Neural crest cell (in vitro differentiated cells): ENCODE measurements at places on chromosomes 1 and 21. TPM values are rescaled to one million over a fixed set of nuclear protein-coding genes. Genes with fewer than 3 reads are reported as not detected.

GRCh38 chr1:17359031-17359430 lies 13.0 kb upstream of the PADI6 start:
- no peak for DNase-seq

GRCh38 chr1:209342441-209343175 lies 240.9 kb upstream of the CAMK1G start:
- DNase-seq = no peak

- no peak for DNase-seq
These were observed 5.5 kb downstream of the C1QB start for GRCh38 chr1:22658385-22659163.

DNA sequence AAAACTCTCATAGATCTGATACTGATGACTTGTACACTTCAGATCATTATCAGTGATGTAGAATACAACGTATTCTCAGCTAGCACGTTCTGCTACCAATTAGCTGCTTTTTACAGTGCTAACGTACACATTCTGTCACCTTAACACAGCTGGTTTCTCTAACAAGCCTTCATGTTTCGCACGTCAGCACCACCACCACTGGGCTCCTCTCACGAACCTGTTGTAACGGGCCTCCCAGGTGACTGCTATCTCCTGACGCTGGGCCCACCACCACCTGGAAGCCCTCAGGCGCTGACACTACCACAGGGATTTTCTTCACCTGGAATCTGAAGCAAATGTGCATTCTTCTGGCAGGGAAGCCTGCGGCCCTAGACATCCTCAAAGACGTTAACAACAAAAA lies 19.8 kb downstream of the TOMM20 start:
- no peak for DNase-seq

TRPM2 gene
- not detected in 2 replicates for total RNA-seq

DNA sequence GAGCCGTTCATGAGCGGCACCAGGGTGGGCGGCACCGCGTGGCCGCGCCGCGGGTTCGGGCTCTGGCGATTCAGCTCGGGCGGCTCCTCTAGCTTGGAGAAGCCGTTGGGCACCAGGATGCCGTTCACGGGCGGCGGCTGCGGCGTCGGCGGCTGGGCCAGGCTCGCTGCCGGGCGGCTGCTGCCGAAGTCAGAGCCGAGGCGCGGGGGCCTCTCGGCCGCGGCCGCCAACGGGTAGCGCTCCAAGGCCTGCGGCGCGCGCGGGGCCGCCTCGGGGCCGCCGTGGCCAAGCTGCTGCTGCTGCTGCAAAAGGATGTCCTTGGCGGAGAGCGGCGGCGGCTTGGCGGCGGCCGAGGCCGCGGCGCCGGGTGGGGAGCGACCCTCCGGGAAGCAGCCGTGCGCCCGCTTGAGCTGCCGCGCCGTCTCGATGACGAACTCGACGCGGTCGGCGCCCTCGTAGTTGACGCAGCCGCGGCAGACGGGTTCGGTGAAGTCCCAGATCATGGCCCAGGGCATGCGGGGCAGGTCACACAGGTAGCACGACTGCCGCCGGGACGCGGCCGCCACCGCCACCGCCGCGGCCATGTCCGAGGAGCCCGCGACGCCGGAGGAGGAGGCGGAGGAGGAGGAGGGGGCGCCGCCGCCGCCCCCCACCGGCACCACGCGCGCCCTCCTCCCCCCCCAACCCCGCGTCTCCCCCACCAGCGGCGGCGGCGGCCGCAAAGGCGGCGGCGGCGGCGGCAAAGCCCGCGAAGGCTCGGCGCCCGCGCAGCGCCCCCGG lies 877 bp downstream of the IRF2BP2 start:
- no peak for DNase-seq

DNA sequence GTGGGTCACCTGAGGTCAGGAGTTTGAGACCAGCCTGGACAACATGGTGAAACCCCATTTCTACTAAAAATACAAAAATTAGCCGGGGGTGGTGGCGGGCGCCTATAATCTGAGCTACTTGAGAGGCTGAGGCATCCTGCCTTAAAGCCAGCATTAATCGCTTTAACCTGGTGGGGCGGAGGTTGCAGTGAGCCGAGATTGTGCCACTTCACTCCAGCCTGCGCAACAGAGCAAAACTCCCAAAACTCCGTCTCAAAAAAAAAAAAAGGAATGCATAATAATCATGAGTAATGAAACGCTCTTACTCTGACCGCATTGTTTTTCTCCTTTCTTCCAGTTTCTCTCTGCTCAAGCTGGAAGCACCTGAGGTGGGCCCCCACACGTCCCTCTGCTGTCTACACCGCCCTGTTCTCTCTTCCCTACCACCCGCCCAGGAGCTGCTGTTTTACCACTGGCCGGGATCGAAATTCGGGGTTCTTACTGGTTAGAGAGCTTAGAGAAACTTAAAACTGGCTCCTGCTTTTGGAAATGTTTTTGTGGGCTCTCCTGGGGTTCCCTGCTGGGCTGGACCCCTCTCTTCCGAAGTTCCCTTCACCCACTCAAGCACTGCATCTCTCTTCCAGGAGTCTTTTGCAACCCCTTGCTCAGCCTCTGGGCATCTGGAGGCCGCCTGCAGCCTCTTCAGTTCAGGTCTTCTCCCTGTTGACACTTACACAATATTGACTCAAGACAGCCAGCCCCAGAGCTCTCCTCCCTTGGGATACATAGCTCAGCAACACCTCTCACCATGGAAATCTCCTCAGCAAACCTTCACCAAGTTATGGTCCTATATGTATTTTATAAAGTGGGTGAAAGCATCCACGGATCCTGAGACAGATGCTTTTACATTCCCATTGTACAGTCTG lies 62.5 kb downstream of the FAM163A start:
- DNase-seq = no peak

DNA sequence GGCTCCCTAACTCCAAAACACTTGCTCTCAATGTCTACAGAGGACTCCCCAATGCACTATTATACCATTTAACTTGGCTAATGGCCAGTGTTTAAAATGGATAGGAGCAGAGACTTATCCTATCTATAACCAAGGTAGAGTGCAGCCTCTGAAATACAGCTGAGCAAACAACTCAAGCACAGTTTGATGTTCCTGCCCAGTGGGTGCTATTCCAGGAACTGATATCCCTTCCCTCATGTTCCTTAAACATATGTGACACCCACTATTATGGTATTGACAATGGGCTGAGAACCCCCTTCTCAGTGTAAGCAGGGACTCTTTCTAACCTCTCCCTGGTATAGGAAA lies 51.7 kb downstream of the SH3GLB1 start:
- DNase-seq = no peak

DIO1 gene
- total RNA-seq = not detected in 2 replicates

- no peak for DNase-seq
These were observed 18.0 kb downstream of the ZMYM1 start for GRCh38 chr1:35097224-35097623.

GRCh38 chr1:81238129-81238528 lies 562.6 kb upstream of the ADGRL2 start:
- no peak for DNase-seq

GRCh38 chr1:65458730-65459396 lies 38.4 kb downstream of the LEPR start:
- no peak for DNase-seq

- DNase-seq = no peak
These were observed 2.0 kb downstream of the KYAT3 start for GRCh38 chr1:88990426-88990825.

- no peak for DNase-seq
These were observed 39.0 kb upstream of the CASZ1 start for GRCh38 chr1:10835421-10835820.

DNA sequence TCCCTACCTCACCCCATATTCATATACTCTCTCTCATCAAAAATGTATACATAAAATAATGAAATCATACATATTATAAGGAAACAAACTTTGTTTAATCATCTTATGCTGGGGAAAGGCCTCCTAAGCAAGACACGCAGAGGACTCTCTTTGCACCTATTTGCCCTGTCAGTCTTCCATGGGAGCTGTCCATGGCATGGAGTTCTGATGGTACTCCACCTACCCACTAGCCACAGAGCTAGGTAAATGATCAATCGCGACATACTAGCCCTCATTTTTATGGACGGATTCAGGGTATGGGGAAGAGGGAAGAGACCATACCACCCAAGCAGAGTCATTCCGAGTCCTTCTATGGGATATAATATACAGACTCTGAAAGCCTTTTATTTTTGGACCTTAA lies 131.0 kb downstream of the CSMD2 start:
- DNase-seq = no peak

SPRR2E gene
- not detected in 2 replicates for total RNA-seq

SPRR2A gene
- total RNA-seq = not detected in 2 replicates

DNA sequence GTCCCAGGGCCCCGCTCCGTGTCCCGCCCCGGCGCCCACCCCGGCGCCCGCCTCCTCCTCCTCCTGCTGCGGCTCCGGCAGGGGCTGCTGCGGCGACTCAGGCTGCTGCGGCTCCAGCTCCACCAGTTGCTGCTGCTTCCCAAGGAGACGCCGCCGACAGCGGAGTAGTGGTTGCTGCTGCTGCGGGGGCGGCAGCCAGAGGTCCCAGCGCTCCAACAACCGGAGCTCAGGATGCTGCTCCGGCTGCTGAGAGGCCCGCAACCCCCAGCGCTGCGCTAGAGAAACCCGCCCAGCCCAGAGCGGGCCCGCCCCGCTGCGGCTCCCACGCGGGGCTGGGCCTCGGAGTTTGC lies 1.1 kb downstream of the CRCT1 start:
- no peak for DNase-seq

DNA sequence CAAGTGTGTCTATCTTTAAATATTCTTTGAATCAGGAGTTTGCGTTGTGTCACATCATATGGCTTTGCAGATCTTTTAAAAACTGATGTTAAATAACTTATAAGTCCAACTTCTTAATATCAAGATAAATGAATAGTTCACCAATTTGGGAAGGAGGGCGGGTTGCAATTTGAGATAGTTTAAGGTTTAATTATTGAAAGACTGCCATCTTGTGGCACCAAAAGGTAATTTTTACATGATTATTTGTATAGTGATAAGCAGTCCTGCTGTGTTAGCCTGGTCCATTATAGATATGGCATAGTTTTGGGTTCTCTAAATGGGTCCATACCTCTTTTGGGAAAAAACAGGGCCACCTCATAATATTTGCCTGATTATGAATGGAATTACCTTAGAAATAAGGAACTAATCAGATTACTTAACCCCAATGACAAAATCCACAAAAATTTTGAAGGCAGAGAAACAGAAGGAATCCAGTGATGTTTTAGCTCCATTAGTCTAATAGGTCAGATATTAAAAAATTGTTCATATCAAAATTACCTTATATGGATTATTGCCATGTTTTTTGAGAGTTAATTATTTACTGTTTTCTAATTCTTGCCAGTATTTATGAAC lies 64.3 kb downstream of the PRKAA2 start:
- DNase-seq = no peak

DNA sequence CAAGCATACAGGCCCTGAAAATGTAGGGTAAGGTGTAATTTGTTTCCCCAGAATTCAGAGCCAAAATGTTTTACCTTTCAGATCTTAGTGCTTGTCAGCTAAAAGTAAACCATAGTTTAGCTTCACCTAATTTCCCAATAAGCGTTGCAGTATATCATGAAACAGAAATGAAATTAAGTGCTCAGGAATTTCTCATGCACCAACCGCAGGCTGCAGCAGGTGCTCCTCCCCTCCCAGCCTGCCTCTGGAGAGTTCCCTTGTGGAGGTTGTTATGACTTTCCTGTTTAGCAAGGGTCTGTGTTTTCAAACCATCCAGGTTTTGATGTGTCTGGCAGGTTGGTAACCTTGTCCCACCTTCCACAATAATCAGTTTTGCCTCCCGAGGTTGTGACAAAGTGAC lies 118.5 kb downstream of the HLX start:
- no peak for DNase-seq

DNA sequence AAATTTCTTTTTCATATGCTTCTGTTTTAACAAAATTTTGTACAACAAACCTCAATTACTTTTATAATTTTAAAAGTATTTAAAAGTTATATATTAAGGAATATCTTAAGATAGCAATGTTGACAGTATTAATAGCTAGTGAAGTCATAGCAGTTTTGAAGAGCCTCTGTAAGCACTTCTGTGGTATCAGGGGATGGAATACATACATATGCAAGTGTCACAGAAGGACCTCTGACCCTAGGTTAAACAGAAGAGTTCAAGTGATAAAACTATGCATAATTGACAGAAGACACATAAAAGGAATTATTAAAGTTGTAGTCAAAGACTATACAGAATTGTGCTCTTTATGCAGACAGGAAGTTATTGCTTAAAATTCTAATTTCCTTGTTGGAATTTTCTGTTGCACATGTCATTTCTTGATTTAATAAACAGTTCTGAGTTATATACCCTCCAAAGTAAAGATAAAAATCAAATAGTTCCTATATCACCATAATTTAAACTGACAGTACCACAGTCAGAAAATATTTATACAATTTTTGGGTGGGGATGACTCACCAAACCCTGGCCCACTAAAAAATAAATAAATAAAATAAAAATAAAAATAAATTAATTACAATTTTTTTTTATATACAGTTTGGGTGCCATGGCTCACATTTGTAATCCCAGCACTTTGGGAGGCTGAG lies 27.1 kb downstream of the IPP start:
- DNase-seq = no peak

NBPF4 gene
- total RNA-seq = not detected in 2 replicates

ERVH48-1 gene
- not detected in 2 replicates for total RNA-seq

DNA sequence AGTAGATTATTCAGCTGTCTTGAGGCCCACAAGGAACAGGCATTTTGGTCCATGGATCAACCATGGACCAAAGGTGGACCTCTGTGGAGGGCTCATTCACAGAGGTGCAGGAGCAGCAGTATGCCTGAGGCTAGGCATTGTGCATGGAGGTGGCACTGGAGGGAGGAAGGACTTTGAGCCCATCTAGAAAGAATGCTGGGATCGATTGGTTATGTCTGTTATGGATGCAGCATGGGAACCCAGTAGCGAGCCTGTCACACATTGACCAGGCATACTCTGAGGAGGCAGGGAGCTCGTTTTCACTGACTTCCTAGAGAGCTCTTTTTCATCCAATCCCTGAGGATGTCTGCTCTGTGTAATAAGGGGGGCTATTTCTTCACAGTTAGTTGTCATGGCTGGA lies 75.5 kb downstream of the KCNN3 start:
- DNase-seq = no peak

MRPL39 gene
- total RNA-seq = 36.5 and 39.0 TPM in 2 replicates

- no peak for DNase-seq
These were observed 29.1 kb downstream of the SLC2A1 start for GRCh38 chr1:42929434-42930177.

GRCh38 chr1:21295002-21295401 lies 4.7 kb upstream of the ECE1 start:
- no peak for DNase-seq

CFHR3 gene
- 0.82 and 0.86 TPM in 2 replicates for total RNA-seq

DNA sequence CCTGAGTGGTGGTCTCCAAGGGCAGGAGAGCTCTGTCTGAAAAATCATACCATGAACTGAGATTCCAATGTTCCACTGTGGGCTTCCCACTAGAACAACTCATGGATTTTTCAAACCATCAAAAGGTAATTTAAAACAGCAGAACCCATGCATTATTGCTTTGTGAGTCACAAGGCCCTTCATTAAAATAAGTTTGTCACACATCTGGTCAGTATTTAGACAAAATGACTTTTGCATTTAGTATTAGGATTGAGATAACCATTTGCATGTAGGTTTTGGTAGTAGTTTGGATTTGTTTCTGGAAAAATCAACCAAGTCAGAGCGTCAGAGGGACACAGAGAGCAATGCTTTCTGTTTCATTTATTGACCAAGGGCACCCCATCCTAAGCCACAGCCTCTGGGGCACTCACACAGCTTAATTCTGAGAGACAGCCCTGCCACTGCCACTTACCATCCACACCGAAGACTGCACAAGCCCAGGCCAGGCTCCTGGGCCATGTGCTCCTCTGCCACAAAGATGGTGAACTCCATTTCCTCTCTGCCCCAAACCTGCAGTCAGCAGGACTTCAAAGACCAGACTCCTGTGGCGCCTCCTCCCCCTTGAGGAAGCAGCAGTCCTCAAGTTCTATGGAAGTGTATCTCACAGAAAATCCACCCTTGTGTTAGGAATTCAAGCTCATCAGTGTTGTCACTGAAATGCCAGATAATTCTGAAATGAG lies 132.6 kb upstream of the DUSP10 start:
- no peak for DNase-seq
